Hepatocyte (in vitro differentiated cells): ENCODE measurements at places on chromosomes 4 and X. TPM values are rescaled to one million over a fixed set of nuclear protein-coding genes. Genes with fewer than 3 reads are reported as not detected.

GSX2 gene
- total RNA-seq = not detected in 2 replicates

L1CAM gene
- 0.12 and 0.33 TPM in 2 replicates for total RNA-seq

MAGEA2B gene
- total RNA-seq = not detected in 2 replicates

ASB11 gene
- total RNA-seq = 0.20 and 0.40 TPM in 2 replicates

HPSE gene
- total RNA-seq = 1.7 and 3.7 TPM in 2 replicates

PNMA6F gene
- total RNA-seq = not detected in 2 replicates

F8 gene
- 1.4 and 2.1 TPM in 2 replicates for total RNA-seq

DOK7 gene
- 0.23 TPM in 1 of 2 replicates, not detected in the other for total RNA-seq

SLC10A6 gene
- total RNA-seq = 0.10 and 0.24 TPM in 2 replicates

OTC gene
- total RNA-seq = 33.2 and 37.8 TPM in 2 replicates

GC gene
- total RNA-seq = 1,037 and 1,211 TPM in 2 replicates

MAGEA12 gene
- not detected in 2 replicates for total RNA-seq

NUP54 gene
- 40.9 and 43.3 TPM in 2 replicates for total RNA-seq

YTHDC1 gene
- 75.4 and 79.3 TPM in 2 replicates for total RNA-seq

DCAF8L2 gene
- total RNA-seq = not detected in 2 replicates

SGCB gene
- total RNA-seq = 18.2 and 20.7 TPM in 2 replicates

ZNF518B gene
- total RNA-seq = 59.3 TPM in 2 replicates

CYTL1 gene
- total RNA-seq = 37.4 and 52.3 TPM in 2 replicates

AFM gene
- total RNA-seq = 70.0 and 78.4 TPM in 2 replicates

NLRP2B gene
- total RNA-seq = not detected in 2 replicates

GYPE gene
- not detected in 2 replicates for total RNA-seq

TACR3 gene
- total RNA-seq = 0.27 and 0.32 TPM in 2 replicates

PABPC4L gene
- total RNA-seq = 5.9 and 6.1 TPM in 2 replicates

DRP2 gene
- total RNA-seq = 0.40 and 0.84 TPM in 2 replicates

DCAF4L1 gene
- 0.04 and 0.10 TPM in 2 replicates for total RNA-seq

HPRT1 gene
- 6.5 and 6.8 TPM in 2 replicates for total RNA-seq

ARHGEF9 gene
- 18.6 and 25.6 TPM in 2 replicates for total RNA-seq

TMEM187 gene
- 7.4 and 8.7 TPM in 2 replicates for total RNA-seq

EDA gene
- 15.6 and 19.1 TPM in 2 replicates for total RNA-seq

MAGEA8 gene
- not detected in 2 replicates for total RNA-seq

TCP11X2 gene
- 0.13 and 0.72 TPM in 2 replicates for total RNA-seq

CLDN24 gene
- not detected in 2 replicates for total RNA-seq

ARMCX2 gene
- total RNA-seq = 63.9 and 64.5 TPM in 2 replicates

BST1 gene
- 3.5 and 4.1 TPM in 2 replicates for total RNA-seq

HPGD gene
- total RNA-seq = 129 and 150 TPM in 2 replicates

BMPR1B gene
- 3.3 TPM in 2 replicates for total RNA-seq

VSIG1 gene
- total RNA-seq = 12.8 and 22.5 TPM in 2 replicates

ABCD1 gene
- total RNA-seq = 8.3 and 10.5 TPM in 2 replicates

CAPN6 gene
- 24.4 and 25.8 TPM in 2 replicates for total RNA-seq

XKRX gene
- total RNA-seq = 8.7 and 10.4 TPM in 2 replicates

ARL9 gene
- total RNA-seq = 1.4 TPM in 1 of 2 replicates, not detected in the other

TAPT1 gene
- total RNA-seq = 15.9 and 19.3 TPM in 2 replicates

ZNF732 gene
- total RNA-seq = not detected in 2 replicates
